ENCODE measurements at places on chromosomes 12 and 14. TPM values are rescaled to one million over a fixed set of nuclear protein-coding genes. Genes with fewer than 3 reads are reported as not detected.

DNA sequence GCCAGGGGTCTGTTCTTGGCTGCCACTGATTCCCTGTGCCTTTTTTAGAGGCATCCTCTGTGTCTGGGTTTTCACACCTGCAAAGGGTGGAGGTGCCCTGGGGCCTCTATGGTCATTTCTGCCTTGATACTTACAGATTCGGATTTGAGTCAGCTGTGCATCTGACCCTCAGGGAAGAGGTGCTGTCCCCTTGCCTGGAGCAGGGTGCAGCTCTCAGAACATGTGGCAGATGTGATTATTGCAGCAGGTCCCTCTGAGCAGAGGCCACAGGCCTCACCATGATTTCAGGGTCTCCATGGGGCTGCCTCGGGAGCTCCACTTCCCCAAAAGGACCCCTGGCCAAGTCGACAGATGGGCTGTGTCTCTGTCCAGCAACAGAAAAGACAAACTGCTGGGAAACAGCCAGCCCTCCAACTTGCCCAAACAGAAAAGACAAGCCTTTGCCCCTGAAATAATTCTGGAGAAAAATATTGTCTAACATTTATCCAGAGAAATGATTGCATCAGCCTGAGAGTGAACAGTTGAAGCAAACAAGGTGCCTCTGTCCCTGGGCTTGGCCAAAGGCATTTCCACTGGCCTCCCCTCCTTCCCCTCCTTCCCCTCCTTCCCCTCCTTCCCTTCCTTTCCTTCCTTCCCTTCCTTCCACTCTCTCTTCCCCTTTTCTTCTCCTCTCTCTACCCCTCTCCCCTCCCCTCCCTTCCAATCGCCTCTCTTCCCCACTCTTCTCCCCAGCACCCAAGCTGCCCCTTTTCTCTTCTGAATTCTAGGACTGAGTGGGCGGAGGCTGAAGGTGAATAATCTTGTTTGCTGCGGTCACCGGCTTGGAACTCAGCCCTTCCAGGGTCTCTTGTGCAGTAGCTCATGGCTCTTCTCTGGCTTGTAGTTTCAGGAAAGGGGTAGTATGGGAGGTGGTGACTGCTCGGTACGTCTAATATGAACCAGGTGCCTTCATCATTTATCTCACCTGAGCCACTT, 676 bp downstream of the SERPINA3 start:
- DNase-seq = no peak

DNA sequence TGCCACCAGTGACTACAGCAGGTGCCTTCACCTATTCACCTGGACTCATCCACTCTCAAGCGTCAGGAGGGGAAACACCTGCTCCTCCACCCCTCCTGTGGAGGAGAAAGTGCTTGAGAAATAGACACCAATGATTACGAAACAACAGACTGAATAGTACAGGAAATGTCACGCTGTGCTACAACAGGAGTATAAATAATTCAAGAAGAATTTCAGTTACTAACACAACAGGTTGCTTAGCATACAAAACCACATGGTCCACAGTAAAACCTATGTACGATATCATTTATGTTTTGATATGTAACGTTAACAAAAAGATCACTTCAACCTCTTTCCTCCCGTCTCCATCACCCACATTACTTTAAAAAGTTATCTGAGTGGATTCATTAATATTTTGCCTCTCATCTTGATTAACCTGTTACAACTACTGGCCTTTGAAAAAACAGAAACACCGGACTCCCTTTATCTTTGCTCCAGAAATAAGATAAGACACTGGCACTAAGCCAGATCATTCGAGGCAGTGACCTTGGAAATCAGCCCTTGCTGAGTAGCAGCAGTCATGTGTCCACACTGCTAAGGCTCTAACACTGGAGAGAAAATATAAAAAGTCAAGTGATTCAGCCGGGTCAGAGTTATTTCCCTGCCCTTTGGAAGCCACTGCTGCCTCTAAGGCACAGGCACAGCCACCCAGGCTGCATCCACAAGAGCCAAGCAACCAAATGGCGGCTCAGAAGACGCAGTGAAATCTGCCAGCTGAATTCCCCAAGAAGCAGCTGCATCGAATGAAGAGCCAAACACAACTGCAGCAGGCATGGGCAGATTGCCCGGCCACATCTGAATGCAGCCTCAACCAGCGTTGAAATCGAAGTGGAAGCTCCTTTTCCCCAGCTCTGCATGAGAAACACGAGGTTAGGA, 40.9 kb downstream of the NT5DC3 start:
- no peak for DNase-seq

DNA sequence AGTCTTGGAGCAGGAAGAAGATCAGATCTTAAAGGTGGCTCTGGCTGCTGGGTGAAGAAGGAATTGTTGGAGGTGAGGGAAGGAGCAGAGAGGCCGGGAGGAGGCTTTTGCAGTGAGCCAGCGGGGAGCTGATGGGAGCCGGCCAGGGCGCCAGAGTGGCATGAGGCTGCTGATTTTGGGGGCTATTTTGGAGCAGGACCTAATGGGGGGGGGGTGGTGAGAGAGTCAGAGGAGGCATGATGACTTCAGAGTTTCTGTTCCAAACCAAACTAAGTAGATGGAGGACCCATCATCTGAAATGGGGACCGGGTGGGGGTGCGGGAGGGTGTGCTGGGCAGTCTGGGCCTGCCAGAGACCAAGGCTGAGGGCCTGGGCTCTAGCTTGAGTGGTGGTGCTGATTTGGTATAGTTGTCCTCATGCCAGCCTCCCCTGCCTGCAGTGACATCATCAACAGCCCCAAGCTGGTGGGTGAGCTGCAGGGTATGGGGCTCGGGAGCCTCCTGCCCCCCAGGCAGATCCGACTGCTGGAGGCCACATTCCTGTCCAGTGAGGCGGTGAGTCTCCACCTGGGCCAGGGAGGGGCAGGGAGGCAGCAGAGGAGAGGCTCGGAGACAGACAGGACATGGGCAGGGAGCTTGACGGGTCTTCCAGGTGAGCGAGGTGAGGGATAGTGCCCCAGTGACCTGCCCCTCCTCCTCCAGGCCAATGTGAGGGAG, 6.2 kb downstream of the TNFAIP2 start:
- no peak for DNase-seq

DNA sequence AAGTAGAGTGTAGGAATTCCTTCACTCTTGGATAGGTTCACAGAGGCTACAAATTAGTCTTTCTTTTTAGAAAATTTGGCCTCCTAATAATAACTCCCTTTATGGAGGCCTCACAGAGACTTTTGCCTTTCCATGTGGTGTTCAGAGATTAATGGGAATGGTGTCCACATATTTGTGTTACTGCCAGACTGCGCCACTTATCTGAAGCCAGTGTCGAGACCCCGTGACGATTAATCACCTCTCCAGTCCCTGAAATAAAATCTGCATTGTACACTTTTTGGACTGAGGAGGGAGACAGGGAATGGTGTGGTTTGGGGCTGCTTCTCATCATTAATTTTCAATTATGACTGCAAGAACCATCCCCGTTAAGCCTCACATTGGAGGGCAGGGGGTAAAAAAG, 980.5 kb downstream of the FLRT2 start:
- no peak for DNase-seq

GRCh38 chr12:113003636-113004035, 25.3 kb downstream of the OAS2 start:
- no peak for DNase-seq

- no peak for DNase-seq
Measured at GRCh38 chr14:38554026-38554425, 298.1 kb upstream of the CLEC14A start.

GRCh38 chr12:43029971-43030370, 440.4 kb upstream of the PRICKLE1 start:
- no peak for DNase-seq

- no peak for DNase-seq
Measured at GRCh38 chr14:95463171-95463901, 53.1 kb downstream of the SYNE3 start.

DNA sequence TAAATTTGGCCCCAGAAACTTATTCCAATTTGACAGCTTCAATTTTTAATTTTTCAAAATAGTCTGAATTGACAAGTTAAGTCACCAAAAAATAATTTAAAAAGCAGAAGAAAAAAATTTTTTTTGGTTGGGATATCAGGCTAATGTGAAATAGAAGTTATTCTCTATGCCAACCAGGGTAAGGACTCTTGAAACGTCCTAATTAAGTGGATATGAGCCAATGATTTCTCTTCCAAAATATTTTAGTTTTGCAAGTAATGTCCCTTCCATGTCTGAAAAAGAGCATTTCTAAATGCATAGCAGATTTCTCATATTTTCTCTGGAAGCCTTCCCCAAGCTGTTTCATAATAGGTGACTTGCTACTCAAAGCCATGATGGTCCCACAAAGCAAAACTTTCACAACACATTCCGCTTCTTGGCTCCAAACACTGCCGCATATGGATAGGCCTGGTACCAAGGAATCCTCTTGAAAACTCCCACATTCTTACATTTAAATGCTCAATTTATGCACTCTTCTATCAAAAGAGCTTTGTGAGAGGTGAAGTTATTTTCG, 65.1 kb downstream of the SIX6 start:
- no peak for DNase-seq

DNA sequence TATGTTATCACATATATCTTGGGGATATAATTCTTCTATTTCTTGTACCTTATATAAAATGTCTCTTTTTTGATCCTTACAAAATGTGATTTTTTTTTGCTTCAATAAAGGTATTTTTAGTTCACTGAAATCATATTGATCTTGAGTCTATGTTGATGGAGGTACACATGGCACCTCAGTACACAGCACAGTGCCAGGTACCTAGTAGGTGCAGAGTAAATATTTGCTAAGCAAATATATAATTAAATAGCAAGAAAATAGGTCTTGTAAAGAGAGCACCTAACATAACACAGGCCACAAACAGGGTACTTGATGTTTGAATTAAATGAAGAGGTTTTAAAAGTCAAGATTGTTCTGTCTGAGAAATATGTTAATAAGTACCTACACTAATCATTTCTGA, 69.7 kb downstream of the CIT start:
- DNase-seq = no peak

DNA sequence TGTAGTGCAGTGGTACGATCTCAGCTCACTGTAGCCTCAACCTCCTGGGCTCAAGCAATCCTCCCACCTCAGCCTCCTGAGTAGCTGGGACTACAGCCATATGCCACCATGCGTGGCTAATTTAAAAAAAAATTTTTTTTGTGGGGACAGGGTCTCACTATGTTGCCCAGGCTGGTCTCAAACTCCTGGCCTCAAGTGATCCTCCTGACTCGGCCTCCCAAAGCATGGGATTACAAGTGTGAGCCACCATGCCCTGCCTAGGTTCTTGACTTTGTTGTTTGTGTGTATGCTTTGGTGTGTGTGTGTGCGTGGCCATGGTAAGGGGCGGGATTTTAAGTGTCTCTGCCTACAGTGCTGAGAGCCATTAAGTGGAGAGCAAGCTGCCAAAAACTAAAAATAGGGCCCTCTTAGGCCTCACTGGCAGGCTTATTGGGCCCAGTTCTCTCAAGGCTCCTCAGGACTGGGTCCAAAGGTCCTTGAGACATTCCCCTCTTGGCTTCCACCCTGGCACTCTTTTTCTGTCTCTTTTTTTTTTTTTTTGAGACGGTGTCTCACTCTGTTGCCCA, 5.1 kb downstream of the COX14 start:
- DNase-seq = no peak

DNA sequence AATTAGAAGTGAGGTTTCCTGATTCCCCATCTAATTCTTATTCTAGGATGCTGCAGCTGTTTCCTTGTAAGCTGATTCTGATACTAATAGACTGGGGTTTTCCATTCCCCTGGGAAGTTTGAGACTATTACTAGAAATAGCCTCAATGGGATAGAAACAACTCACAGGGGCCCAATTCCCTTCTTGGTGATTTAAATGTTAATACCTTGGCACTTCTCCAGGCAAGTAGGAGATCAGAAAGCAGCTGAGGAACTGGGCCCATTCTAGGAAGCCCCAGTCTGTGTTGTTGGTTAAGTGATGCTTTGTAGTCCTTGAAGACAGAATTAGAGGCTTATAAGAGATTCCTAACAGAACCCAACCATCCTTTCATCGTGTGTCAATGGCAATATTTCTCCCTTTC, 407.0 kb upstream of the SEL1L start:
- no peak for DNase-seq

DNA sequence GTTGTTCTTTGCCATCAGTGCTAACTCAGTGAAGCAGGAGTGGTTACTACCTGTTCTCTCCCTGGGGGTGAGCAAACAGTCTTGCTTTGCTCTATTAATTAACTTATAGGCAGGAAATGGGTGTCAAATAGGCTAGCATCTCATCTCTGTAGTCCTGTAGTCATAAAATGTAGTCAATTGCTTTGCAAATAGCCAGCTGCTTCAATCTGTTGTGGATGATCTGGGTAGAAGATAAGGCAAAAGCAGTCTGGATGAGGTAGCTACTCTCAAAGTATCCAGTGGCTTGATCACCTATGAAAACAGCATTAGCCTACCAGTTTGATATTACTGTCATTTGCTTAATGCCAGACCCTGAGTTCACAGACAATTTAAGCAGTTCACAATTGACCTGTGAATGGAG, 369.0 kb upstream of the TMTC1 start:
- DNase-seq = no peak

DNA sequence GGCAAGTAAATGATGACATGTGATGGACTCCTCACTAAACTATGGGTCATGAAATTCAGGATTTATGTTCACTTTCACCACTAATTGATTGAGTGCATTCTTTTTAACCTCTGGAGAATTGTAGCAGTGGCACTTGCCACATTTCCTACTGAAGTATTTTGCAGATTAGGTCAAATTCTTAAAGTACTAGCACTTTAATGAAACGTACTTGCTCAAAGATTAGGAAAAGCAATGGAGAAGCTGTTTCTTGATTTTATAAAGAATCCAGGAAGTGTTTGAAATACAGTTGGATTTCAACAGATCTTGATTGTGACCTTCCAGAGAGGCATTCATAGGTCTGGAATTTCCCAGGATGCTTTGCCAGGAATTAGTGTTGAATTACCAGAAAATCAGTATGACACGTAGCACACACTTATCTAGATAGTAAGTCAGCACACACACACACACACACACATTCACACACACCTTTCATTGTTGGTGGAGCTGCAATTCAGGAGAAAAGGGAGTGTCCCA, 162.6 kb downstream of the MYRFL start:
- peak; percentile 59 for DNase-seq

DNA sequence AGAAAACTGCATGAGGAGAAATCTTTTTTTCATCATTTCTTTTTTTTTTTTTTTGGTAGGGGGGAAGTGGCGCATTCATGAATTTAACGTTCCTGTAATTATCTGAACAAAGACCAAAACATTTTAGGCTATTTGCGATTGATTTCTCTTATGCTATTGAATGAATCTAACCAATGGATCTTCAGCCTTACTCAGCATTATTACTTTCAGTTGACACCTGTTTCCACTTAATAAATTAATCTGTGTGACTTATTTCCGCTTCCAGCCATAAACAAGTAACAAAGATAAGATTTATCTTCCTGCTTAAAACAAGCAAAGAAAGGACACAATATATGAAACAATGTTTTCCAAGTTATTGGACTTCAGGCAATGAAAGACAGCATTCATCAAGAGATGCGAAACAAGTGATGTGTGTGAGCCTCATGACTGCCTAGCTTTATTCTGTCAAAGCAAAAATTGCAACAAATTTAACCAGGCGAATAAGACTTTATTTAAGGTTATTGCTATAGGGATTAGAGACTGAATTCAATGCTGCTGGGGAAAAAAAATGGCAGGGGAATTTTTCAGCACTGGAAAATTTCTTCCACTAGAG, 1026.9 kb downstream of the LRFN5 start:
- no peak for DNase-seq

The EXOC3L4 gene
- 0.75 TPM for total RNA-seq

The CPNE6 gene
- total RNA-seq = not detected

The INHBC gene
- total RNA-seq = not detected

The KRT72 gene
- 2.5 TPM for total RNA-seq

The KDM2B gene
- total RNA-seq = 41.7 TPM

The FOXN4 gene
- total RNA-seq = not detected
